ENCODE measurements at places on chromosomes 1 and 21.

- DNase-seq = no peak
Measured at GRCh38 chr1:227795732-227796131, 19.7 kb upstream of the PRSS38 start.

GRCh38 chr1:31906557-31906956, 31.6 kb downstream of the PTP4A2 start:
- DNase-seq = no peak

- no peak for DNase-seq
Measured at GRCh38 chr1:43659212-43660166, 9.5 kb downstream of the KDM4A start.

DNA sequence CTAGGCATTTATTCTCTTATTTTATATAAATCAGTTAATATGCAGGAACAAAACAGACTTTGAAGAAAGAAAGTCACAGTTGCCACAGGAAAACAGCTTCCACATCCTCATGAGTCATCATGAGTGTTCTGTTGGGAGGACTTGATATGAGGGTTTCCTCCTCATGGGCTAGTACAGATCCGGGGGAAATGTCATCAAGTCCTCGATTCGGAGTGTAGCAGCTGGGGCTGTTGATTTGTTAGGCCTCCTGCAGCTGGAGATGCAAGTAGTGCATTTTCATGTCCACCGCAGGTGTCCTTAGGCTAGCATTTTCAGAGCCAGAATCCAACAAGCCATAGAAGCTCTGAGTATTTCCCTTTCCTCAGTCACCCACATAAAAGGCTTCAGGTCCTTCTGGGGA, 36.7 kb downstream of the ADAM30 start:
- no peak for DNase-seq

- no peak for DNase-seq
Measured at GRCh38 chr1:71533950-71534349, 453.1 kb upstream of the ZRANB2 start.

DNA sequence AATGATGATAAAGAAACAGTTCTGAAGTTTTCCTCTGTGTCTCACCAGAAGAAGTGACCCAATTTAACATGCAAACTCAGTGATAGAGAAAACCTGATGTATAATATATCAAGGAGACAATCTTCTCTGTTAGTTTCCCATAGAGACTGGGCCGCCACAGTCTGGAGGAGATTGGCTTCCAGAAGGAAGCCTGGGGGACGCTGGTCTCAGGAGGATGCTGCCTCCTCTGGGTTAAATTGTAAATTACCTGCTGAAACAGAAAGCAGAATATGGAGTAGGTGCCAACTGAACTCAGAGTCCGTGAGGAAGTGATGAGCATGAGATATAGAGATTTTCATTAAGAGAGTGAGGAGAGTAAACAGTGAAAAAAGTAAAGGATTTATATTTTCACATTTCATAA, 15.8 kb downstream of the OR14I1 start:
- DNase-seq = no peak

GRCh38 chr1:201085902-201086735, 26.1 kb downstream of the CACNA1S start:
- peak; percentile 51 for DNase-seq

DNA sequence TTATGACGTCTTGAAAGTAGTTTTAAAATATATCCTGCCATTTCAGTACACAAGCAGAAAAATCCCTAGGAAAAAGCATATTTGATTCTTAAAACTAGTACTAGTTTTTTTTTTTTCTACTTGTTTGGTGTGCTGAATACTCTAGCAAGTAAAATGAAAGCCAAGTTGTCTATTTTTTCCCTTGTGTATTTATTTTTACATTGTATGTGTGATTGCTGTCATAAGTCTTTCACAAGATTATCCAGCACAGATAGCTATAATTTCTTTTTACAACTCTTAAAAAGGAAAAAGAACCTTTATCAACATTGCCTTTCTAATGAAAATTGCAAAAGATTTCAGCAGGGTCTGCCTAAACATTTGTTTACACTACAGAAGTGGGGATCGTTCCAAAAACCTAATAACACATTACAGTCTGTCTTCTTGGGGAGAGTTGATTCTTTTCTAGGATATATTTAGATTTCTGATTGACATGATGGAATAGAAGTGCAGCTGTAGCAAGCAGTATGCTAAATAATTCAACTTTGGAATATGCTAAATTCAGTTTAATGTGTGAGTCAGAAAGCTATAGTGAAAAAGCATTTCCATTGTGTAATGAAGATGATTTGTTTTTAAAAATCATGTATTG, 2.5 kb downstream of the DR1 start:
- no peak for DNase-seq

- DNase-seq = no peak
Measured at GRCh38 chr1:223835754-223836153, 10.0 kb downstream of the TP53BP2 start.

DNA sequence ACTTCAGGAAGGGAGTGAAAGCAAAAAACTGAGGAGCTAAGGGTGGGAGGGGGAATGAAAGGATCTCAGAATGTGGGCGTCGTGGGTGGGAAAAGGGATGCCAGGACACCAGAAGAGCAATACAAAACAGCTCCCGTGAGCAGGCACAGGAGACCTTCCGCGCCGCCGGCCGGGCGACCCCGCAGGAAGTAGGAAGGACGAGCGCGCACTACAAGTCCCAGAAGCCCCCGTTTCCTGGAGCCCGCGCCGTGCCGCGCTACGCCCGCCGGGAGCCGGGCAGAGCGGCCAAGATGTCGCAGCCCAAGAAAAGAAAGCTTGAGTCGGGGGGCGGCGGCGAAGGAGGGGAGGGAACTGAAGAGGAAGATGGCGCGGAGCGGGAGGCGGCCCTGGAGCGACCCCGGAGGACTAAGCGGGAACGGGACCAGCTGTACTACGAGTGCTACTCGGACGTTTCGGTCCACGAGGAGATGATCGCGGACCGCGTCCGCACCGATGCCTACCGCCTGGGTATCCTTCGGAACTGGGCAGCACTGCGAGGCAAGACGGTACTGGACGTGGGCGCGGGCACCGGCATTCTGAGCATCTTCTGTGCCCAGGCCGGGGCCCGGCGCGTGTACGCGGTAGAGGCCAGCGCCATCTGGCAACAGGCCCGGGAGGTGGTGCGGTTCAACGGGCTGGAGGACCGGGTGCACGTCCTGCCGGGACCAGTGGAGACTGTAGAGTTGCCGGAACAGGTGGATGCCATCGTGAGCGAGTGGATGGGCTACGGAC, at the start of gene PRMT6:
TSS of gene PRMT6 (plus strand) at position 249 of the 771 bp plus-strand sequence. CDS start at position 291, 42 bp downstream.
- peak; percentile 75 for DNase-seq

- DNase-seq = no peak
Measured at GRCh38 chr1:206772243-206772937, at the start of gene IL10. Gene IL10, minus strand, starts transcription at chr1:206772494. Its CDS starts 59 bp downstream, at chr1:206772435.
